GM23248 (cell line): ENCODE measurements at places on chromosomes 5 and 9.

DNA sequence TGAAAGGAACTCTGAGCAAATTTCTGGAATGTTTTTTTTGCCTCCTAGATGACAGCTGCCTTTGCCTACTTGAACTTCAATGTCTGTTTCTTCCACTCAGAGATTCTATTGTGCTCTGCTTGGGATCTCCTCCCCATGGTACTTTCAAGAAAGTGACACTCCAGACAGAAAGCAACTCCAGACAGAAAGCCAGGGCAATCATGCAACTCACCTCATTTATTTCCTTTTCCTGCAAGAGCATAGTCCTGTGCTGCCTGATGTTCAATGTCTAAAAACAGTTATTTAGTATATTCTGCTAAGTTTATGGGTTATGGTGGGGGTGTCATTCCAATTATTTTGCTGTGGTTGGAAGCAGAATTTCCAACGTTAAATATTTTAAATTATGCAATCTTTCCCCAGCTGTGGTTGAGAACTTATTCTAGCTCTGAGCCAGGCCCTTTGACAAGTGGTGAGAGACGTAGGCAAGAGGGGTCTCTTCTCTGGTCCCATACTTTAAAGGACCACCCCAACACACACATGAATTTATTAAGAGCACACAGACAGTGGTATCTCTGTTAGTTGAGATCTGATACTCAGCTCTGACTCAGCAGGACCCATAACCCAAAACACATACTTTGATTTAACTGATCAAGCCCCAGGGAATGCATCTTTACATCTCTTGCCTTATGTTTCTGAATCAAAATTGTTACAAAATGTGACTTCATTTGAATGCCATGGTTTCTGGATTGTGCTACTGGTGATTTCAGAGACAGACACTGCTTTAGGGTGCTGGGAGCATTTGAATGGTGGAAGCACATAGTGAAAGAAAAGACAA, 39.5 kb upstream of the MAMDC2 start:
- peak; percentile 10 for DNase-seq

DNA sequence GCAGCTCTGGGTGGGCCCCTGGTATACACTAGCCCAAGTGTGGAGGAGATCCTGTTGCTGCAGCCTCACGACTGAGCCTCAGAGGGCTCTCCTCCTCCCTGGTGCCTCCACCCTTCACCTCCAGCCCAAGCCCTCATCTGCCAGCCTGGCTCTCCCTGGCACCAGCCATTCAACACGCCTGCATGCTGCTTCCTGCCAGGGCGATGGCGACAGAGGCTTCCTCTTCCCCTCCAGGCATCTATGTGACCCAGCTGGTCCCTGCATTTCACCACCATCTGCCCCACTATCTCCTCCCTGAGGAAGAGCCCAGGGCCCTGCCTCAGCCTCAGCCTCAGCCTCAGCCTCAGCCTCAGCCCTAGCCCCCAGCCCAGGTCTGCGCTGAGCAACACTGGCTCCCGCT, 54.8 kb upstream of the ANGPTL2 start:
- no peak for DNase-seq

- DNase-seq: no peak
Measured at GRCh38 chr9:122579874-122580273, 3.3 kb downstream of the OR1L8 start.

GRCh38 chr9:92534674-92535073, 1.1 kb downstream of the ECM2 start:
- peak; percentile 12 for DNase-seq

DNA sequence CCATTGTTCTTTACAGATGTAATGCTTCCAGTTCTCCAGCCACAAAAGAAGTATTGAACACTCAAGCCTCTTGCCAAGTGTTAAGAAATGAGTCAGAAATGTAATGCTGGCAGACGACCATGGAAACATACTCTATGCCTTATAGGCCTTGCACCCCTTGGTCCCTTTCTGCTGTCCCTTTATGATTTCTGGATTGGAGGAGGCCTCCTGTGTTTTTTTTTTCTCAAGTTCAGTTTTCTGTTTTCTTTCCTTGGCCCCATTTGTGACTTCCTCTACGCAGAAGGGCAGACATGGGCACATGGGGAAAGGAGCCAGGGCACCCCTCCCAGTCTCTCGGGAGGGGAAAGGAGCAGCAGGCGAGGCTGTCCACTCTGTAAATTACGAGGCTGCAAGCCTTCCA, 53.4 kb downstream of the SNX18 start:
- DNase-seq: peak; percentile 57

GRCh38 chr5:126777257-126777974, 480 bp downstream of the LMNB1 start:
- peak; percentile 82 for DNase-seq

GRCh38 chr5:76379316-76379715, 23.8 kb upstream of the IQGAP2 start:
- no peak for DNase-seq

- no peak for DNase-seq
Measured at GRCh38 chr5:38369692-38370091, 111.3 kb downstream of the EGFLAM start.

DNA sequence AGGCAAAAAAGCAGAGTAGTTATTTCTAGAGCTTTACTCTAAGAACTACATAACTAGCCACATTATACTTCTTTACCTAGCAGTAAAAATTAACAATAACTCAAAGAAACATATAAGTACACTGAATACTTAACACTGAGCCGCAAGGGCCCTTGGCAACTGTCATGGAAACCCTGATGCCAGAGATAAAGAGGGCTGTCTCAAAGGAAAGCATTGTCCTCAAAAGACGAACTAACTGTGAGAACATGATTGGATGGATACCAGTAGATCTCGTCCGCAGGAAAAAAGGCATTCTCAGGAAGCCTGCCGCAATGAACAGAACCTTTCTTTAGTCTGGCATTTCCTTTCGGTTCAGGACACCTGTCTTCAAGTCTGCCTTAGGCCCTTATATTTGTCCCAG, 379.0 kb upstream of the SLC30A5 start:
- DNase-seq: no peak

- no peak for DNase-seq
Measured at GRCh38 chr9:34579104-34579807, 10.3 kb downstream of the CNTFR start.

DNA sequence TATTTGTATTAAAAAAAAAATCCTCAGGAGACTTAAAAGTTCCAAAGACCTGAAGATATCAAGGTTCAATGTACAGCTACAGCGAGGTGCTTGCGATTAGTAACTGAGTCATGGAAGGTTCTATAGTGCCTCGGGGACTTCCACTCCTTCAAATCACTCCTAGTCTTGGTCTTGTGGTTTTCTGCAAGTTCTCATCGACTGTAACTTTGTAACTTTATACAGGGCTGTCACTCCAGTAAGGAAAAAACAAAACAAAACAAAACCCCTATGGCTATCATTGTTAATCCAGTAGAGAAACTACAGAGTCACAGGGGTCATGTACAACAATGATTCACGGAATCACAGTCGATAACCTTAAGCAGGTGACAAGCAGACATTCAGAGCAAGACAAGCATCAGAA, 39.8 kb upstream of the SELENOP start:
- DNase-seq: no peak

GRCh38 chr5:138926688-138927448, 51.7 kb upstream of the LRRTM2 start:
- no peak for DNase-seq

DNA sequence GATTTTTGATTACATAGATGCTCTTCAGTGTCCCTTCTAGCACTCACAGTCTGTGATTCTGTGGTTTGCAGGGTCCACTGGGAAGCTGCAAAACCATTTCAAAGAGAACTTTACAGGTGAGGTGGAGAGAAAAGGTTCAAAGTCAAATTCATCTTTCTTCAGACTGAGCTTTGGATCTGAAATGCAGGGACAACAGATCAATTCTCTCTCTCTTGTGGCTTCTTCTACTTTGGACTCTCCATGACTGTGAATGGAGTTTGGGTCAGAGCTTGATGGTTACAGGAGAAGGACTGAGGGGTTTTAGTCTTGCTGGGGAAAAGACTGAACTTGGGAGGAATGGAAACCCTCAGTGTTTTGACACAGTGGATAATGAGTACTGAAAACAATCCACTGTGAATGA, 91.8 kb downstream of the PTTG1 start:
- no peak for DNase-seq

DNA sequence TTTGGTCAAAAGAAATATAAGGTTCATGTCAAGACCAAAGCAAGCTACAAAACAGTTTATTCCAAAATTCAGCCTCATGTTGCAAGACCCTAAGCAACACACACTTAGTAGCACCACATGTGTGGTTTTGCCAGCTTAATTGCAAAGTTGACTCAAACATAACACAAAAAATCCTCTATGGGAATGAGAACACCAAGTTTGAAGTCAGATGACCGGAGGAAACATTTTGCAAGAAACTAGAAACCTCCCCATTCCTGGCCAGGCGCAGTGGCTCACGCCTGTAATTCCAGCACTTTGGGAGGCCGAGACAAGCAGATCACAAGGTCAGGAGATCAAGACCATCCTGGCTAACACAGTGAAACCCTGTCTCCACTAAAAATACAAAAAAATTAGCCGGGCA, 261.8 kb downstream of the EBF1 start:
- DNase-seq: peak; percentile 16

DNA sequence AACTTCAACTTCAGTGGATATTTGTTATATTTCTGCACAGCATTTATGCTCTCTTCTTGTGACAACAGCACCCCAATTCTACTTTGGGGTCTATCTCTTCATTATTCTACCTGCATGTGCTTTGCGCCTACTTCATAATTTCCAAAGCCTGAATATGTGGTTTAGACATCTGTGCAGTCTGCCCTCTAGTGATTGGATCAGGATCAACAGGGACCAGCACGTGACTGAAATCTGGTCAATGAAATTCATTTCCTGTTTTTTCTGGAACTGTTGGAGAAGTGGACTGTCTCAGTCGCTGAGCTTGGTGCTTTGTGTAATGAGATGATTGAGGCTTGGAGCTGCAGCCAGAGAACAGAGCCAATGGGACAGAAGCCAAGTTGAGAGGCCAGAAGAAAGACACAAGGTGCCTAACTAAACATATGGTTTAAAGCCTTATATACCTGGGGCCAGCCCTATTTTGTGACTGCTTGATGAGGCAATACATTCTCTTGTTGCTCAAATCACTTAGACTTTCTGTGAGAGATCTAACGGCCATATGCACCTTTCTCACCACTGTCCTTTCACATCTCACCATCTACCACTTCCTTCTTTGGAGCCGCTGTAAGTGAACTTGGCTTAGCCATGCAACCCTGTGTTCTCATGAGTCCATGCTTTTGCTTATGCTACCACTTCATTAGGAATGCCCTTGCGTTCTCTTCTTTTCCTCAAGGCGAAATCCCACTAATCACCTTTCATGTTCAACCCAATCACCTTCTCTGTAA, 68.8 kb upstream of the PPP2R2B start:
- DNase-seq: peak; percentile 27

DNA sequence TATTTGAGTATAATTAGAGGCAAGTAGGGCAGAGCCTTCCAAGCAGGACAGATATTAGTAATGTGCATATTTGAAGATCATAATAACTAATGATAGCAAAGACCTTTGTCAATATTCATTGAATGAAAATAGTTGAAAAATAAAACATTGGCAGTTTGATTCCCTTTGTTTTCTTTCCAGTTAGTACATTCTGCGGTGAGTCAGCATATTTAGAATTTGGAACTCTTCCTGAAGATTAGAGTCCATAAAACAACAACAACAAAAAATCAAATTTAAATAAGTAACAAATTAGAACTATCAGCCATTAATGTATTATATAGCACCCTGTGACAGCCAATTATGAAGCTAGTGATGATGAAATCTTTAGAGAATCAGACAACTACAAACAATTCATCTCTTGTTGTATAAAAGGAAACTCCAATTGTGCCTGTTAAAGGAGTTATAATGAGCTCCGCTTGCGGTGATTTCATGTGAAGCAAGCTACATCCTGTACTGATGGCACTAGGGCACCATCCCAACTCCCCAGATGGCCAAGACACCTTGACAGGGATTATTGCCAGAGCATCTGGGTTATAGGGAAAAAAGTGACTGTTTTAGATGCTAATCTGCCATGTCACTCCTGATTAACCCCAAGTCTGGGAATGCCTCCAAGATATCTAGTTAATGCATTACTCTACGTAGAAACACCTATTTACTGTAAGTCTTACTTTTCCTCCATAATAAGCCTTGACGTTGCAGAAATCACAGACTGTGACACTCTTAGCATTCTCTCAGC, 6.8 kb downstream of the IFNA8 start:
- DNase-seq: peak; percentile 32

DNA sequence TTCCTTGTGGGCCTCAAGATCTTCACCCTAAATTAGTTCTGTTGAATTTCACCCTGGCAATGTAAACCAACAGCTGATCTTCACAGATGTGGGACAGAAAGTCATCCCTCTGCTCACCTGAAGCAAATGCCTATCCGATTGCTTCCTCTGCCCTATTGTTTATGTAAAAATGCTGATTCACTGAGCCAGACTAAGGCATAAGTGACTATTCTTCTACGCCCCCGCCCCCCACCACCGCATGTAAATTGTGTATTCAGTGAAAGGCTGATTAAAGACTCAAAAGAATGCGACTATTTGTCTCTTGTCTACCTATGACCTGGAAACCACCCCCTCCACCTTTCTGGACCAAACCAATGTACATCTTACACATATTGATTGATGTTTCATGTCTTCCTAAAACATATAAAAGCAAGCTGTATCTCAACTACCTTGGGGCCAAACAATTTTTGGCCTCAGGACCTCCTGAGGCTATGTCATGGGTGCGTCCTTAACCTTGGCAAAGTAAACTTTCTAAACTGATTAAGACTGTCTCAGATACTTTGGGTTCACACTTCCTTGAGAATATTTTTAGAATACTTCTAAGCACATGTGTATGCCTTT, 129.7 kb upstream of the BOD1 start:
- DNase-seq: peak; percentile 46

DNA sequence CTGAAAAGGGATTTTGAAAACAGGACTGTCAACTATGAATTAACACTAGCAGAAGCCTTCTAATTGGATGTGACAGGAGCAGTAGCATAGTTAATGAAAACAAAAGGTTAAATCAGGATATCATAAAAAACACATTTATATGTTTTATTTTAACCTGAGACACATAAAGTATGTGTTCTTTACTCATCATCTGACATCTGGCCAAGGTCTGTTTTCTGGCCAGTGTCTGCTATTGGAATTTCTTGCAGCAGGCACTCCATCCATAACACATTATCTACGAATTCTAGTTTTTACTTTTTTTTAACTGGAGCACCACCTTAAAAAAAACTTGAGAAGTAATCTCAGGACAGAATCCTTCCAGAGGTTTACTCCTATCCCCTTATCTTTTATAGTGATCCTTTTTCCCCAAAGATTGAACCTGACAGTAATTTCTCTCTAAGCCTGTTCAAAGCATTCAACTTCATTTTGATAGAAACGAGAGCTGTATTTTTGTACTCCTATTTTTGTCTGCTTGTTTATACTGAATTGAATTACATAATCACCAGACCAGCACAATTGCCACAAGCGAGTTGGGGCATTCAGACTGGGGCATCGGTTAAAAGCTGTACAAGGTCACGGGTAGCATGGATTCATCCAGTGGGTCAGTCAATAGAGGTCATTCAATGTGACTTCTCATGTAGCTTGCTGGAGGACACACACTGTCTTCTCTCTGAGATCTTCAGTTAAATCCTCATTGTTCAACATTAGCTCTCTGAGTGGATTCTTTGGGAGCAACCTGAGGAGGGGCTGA, 205.6 kb upstream of the CLINT1 start:
- peak; percentile 58 for DNase-seq
